Neural progenitor cell (in vitro differentiated cells): ENCODE measurements at places on chromosomes 6 and 20. TPM values are rescaled to one million over a fixed set of nuclear protein-coding genes. Genes with fewer than 3 reads are reported as not detected.

GRCh38 chr20:48933017-48933766 lies 11.7 kb downstream of the ARFGEF2 start:
- DNase-seq, result no peak

The BPIFB2 gene
- total RNA-seq, result not detected in 2 replicates

DNA sequence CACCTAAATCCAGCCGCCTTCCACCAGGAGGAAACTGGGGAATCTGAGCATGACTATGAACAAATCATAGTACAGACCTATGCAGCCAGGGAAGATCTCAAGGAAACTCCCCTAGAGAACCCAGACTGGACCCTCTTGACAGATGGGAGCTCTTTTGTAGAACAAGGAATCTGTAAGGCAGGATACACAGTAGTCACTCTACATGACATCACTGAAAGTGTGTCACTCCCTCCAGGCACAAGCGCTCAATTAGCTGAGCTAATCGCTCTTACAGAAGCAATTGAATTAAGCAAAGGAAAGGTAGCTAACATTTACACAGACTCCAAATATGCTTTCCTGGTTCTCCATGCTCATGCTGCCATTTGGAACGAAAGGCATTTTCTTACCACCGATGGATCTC lies 36.8 kb downstream of the PLN start:
- no peak for DNase-seq

- peak; percentile 50 for DNase-seq
These were observed 61.9 kb upstream of the NRSN1 start for GRCh38 chr6:24064106-24064505.

DNA sequence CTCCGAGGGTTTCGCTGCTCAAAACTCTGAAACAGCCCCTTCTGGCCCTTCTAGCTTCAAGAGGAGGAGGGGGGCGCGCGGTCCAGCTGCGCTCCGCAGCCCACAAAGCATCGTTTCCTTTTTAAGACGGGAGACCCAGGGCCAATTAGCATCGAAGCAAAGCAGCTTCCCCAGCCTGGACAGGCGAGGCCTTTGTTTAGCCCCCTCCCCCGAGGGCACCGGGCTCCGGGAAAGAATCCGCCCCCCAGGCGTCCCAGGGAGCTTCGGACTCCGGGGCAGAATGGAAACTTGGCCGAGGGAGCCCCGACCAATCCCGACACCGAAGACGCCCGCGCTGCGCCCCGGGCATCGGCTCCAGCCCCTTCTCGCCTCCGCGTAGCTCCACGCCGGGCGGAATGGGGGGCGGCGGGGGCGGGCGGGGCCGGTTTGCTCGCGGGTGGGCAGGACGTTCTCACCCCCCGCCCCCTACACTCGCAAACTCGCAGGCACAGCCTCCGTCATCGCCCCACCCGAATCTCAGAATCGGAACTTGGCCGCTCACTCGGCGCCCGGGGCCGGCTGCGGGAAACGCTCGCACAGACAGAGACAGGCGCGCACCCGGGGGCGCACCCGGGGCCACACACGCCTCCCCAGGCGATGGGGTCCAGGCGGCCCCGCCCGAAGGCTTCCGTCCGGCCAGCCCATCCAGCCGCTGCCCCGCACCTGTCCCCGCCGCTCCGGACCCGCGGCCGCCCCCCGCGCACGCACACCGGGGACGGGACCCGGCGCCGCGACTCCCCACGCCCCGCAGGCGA lies 628 bp downstream of the NKAIN4 start:
- peak; percentile 91 for DNase-seq

The C20orf204 gene
- 0.04 and 0.96 TPM in 2 replicates for total RNA-seq

DNA sequence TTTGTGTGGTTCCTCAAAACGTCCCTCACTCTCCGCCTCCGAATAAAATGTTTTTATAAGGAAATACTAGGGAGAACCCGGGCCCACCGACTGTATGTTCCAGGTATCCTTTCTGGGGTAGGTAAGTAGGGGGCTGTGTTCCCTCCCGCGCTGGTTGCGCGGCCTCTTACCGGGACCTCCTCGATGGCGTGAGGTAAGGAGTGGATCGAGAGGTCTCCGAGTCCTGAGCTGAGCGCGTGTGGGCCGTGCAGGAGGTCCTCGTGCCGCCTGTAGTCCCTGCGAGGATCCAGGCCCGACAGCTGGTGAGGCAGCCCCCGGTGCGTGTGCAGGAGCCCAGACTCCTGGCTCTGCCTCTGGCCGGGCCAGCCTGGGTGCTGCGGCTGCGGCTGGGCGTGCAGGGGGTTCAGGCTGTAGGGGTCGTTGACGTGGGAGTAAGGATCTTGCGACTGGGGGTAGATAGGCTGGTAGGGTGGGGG lies 5.1 kb downstream of the TFAP2A start:
- DNase-seq, result peak; percentile 39

DNA sequence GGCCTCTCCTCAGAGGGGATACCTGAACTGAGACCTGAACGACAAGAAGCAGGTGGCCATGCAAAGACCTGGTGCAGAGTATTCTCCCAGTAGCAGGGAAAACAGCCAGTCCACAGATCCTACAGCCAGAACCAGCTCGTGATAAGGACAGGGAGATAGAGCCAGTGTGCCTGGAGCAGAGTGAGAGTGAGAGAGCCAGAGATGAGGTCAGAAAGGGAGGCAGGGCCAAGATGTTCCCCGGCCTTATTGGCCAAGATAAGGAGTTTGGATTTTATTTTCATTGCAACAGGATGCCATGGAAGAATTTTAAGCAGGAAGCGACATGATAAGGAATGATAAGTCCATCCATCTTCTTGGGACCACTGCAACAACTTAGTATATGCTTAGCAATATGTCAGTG lies 111.8 kb downstream of the UBE3D start:
- no peak for DNase-seq

- peak; percentile 89 for DNase-seq
These were observed at the start of gene CD24 for GRCh38 chr6:106974336-106974998. TSS of gene CD24 (minus strand) at chr6:106974729. CDS start at chr6:106974646, 83 bp downstream.

- peak; percentile 28 for DNase-seq
These were observed 36.2 kb upstream of the DSP start for GRCh38 chr6:7505189-7505699.

- DNase-seq, result no peak
These were observed 46.7 kb downstream of the MAP1LC3A start for GRCh38 chr20:34604980-34605788.

The AGPAT1 gene
- total RNA-seq, result 46.9 and 105 TPM in 2 replicates

GRCh38 chr20:37984018-37984785 lies 49.1 kb downstream of the TTI1 start:
- DNase-seq, result no peak

The C20orf144 gene
- total RNA-seq, result 0.53 TPM in 1 of 2 replicates, not detected in the other

- DNase-seq, result no peak
These were observed 15.8 kb downstream of the CAGE1 start for GRCh38 chr6:7373739-7374138.

DNA sequence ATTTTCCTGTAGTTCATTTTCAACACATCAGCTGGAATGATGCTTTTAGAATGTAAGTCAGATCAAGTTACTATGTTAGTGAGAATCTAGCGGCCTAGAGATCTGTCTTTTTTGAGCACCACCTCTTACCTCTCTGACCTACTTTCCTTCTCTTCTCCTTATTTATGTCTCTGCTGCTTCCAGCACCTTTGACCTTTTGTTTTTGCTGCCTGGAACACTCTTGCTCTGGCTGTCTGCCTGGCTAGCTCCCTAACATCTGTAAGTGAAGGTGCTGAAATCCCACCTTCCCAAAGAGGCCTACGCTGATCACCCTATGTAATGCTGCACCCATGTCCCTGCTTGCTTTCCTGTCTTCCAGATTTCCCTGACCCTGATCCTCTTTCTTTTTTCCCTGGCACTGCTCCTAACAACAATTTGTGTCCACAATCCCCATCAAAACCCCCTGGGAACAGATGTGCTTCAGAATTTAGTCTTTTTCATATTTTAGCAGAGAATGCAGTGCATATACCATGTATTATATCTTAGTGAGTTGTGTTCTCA lies 87.8 kb downstream of the RFPL4B start:
- no peak for DNase-seq

DNA sequence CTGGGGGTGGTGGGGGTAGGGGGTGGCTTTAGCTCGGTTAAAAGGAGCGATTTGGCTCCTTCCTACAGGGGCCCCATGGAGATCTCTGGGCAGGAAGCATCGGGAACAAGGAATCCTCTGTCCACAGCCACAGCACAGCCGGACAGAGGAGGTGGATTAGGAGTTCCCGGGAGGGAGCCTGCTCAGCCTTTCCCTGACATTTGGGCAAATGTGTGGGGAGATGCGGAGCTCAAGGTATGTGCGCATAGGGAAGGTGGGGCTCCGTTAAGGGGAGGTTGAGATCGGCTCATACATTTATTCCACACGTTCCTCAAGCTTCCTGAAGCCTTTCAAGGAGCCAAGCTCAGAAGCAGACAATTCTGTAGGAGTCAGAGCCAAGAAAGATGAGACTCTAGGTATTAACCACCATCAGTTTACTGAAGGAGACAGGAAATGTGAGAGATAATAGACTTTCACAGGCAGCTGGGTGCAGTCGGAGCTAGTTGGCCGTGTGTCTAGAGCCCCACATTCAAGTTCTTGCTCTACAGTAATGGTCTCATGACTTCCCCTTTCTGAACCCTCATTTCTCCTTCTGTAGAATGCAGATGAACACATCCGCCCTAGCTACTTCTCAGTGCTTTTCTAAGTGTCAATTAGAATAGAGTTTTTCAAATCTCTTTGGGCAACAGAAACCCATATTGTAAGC lies 40.8 kb upstream of the EPB41L1 start:
- peak; percentile 30 for DNase-seq

DNA sequence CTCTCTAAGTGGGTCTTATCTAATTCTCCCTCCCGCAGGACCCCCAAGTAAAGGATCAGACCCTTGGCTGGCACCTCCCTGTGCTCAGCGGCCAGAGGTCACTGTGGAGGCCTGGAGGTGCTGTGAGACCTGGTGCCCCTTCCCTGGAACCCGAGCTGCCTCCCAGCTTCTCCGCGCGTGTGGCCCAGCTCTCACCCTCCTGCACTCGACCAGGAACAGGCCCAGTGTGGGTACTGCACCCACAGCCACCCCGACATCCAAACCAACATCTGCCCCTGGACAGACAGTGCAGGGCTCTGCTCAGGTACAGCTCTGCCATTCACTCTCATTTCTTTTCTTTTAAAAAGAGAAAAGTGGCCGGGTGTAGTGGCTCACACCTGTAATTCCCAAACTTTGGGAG lies 42.4 kb downstream of the TMEM242 start:
- no peak for DNase-seq

GRCh38 chr6:170454512-170455285 lies 98.4 kb downstream of the PSMB1 start:
- no peak for DNase-seq

GRCh38 chr6:40498148-40498547 lies 89.0 kb downstream of the LRFN2 start:
- DNase-seq, result no peak

- DNase-seq, result peak; percentile 72
These were observed 632 bp downstream of the PCMT1 start for GRCh38 chr6:149750136-149750609.

The OR12D3 gene
- total RNA-seq, result not detected in 2 replicates

DNA sequence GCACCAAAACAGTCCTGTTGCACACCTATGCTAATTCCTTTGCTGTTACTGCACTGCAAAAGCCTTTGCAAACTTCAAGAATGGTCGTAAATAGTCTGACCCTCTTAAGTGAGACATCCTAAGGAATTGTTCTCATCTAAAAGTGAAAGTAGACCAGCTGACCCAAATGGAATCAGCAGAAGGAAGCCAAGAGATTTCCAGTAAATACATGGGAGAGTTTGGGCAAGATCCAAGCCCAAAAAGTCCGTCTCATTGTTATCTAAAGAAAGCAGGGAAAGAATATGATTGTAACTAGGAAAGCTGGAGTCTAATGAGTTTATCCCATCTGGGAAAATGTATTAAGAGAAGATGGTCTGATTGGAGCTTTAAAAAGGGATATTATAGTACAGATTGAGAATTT lies 43.0 kb upstream of the HIVEP1 start:
- no peak for DNase-seq

DNA sequence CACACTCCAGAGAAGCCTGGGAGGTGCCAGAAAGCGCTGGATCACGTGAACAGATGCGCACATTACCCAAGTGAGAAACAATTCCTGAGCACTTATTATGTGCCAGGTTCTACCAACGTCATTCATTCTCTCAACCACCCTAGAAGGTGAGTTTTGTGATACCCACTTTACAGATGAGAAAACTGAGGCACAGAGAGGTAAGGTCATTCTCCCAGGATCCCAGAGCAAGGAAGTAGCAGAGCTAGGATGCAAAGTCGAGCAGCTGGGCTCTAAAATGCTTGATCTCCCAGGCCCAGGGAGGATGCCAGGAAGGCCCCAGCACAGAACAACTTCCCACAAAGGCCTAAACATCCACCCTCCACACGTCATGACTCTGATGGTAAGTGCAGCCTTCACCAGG lies 85.6 kb downstream of the PREX1 start:
- no peak for DNase-seq

DNA sequence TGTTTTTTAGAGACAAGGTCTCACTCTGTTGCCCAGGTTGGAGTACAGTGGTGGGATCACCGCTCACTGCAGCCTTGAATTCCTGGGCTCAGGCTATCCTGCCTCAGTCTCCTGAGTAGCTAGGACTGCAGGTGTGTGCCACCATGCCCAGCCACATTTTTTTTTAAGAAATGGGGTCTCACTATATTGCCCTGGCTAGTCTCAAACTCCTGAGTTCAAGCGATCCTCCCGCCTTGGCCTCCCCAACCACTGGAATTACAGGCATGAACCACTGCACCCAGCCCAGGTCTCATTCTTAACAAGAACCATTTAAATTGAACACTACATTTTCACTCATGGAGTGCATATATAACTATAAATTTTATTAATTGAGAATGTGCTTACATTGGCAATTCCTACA lies 20.5 kb downstream of the RPF2 start:
- no peak for DNase-seq

- DNase-seq, result no peak
These were observed 28.8 kb upstream of the RIPPLY2 start for GRCh38 chr6:83824388-83824801.
